SK-N-SH treated with all-trans-retinoic acid at 6 μM for 48 hours (cell line): ENCODE measurements at places on chromosomes 1 and 21.

DNA sequence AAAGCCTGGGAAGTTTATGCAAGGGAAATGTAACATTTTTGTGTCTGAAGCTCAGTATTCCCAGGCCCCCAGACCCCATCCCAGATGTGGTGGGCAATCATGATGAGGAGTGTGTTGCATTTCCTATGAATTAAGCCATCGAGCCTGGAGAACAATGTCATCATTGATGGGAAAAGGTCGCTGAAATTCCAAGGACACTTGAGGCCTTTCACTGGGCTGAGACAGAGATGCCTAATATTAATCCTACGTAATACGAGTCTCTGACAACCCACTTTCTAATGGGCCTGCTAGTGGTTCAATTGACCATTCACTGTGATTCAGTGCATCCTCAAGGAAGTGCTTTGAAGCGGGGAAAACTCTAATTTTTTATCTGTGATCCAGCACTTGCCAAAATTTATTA lies 291.6 kb downstream of the PLPP3 start:
- ATAC-seq: no peak

- peak; percentile 26 for ATAC-seq
Observed at GRCh38 chr1:16018749-16019643, 1.2 kb upstream of the HSPB7 start.

DNA sequence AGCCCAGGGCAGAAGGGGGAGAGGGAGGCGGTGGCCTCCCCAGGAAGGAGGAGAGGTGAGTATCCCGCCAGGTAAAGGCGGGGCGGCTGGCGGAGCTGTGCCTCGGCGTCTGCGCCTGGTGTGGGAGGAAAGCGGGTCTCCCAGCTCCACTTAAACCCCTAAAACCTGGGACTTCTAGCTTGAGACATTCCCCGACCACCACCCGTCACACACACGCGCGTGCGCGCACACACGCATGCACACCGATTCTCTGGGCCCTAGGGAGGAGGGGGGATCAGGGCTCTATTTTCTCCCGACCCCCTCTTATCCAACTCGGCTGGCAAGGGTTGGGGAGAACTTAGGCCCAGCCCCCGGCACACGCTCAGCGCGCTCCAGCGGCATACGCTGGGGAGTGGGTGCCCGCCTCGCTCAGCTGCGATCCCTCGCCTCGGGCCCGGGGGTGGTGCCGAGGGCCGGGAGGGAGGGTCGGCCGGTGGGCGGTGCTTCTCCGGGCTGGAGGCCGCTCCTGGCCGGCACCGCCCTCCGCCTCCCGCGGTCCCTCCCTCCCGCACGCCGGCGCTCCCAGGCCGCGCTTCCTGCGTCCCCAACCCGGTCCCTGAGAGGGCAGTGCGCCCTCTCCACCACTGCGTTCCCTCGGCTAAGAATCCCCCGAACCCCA lies at the start of gene TMEM51:
TSS of gene TMEM51 (plus strand) at position 564 of the 658 bp plus-strand sequence. CDS start 61,341 bp downstream, outside the sequence.
- peak; percentile 67 for ATAC-seq

GRCh38 chr1:193662030-193662429 lies 475.6 kb upstream of the B3GALT2 start:
- no peak for ATAC-seq

GRCh38 chr1:11406845-11407244 lies 72.1 kb upstream of the DISP3 start:
- no peak for ATAC-seq

DNA sequence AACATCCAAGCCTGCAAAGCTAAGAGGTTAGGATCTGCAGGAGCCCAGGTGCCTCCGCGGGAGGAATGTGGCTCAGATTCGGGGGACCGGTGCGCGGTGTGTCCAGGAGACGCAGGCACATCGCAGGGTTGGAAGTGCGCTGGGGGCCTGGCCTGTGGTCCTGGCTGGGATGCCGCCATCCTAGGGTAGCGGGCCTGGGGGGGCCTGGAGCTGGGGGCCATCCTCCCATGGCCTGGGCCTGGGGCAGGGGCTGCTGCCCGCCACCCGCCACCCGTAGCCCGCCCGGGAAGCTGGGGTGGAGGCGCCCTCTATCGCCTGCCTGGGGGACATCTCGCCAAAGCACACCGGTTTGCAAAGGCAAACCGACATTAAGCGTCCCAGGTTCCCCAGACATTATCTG lies 170.6 kb upstream of the ARHGEF16 start:
- ATAC-seq: peak; percentile 73

DNA sequence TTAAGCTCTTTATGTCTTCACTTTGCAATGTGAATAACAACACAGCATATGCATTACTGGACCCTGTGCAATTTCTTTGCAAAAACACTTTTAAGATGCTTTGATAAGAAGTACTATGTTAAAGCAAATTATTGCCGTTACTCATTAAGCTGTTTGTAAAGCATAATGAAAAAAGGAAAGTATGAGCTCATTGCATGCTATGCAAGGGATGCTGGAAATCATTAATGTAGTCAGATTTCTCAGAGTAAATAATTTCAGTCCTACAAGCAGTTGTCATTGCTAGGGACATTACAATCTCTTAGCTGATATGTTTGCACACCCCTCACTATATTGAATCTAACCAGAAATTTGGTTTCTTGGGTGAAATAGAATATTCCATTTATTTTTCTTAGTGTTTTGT lies 982.5 kb upstream of the ADGRL2 start:
- no peak for ATAC-seq

- peak; percentile 50 for ATAC-seq
Observed at GRCh38 chr1:172969611-172970010, 81.1 kb downstream of the TNFSF18 start.

DNA sequence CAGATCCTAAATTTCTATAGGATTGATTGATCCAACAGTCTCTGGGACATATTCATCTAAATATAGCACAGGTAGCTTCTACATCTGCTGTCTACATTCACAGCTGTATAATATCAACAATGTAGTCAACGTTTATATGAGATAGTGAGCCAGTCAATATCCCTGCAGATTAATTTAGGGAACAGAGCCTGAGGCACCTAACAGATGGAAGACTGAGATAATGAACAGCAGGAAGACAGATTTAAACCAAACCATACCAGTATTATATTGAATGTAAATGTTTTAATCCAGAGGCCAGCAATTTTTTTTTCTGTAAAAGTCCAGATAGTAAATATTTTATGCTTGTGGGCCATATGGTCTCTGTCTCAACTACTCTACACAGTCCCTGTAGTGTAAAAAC lies 2072.4 kb downstream of the MRPL39 start:
- no peak for ATAC-seq

- no peak for ATAC-seq
Observed at GRCh38 chr1:25173809-25174340, 58.4 kb downstream of the SYF2 start.

DNA sequence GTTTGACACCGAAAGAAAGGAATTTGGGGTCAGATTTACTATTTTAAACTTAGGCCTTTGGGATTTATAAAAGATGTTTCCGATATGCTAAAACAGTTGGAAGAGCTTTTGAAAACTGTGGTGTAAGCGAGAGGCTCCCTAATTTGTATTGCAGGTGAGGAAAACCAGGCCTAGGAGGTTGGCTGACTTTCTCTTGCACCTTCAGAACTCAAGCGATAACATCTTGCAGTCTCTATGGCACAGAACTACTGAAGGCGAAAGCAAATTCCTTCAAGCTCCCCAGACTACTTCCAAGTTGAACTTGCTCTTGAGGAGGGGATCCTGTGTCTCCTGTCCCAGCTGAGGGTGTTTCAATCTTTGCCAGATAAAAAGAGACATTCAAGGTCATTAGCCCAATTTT lies 685.7 kb downstream of the ADGRL2 start:
- ATAC-seq: no peak

- ATAC-seq: no peak
Observed at GRCh38 chr1:85219853-85220610, 19.2 kb upstream of the SYDE2 start.

DNA sequence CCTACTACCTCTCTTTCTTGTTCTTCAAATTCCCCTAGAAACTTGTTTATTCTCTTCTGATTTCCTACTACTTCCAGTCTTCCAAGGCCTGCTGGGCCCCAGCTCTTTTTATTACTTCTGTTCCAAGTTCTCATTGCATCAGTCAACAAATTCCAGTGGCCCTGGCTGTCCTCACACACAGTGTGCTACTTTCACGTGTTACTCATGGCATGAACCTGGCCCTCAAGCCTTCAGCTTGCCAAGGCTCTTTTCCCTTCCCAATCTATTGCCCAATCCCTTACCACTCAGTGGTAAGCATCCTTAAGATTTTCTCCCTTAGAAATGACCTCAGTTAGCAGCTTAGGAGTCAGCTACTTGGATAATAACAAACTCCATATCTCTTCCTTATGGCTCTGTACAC lies 613.5 kb downstream of the LMO4 start:
- ATAC-seq: no peak

DNA sequence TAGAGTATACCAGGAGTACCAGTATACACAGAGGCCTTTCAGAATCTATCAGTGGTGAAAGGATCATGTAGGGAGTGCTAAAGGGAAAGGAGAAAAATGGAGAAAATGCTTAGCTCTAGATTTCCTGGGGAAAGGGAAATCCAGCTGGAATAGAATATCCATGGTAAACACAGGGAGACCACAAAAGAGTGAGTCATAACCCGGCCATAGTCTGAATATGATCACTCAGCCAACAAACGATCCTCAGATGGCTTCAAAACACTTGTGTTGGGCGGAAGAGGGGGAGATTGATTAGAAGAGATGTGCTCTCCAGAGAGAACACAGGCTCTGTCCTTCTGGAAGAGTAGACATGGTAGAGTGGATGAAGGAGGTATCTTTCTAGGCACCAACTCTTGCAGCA lies 180.6 kb downstream of the PAPPA2 start:
- ATAC-seq: no peak

- no peak for ATAC-seq
Observed at GRCh38 chr21:33950431-33951079, 35.0 kb upstream of the ATP5PO start.

DNA sequence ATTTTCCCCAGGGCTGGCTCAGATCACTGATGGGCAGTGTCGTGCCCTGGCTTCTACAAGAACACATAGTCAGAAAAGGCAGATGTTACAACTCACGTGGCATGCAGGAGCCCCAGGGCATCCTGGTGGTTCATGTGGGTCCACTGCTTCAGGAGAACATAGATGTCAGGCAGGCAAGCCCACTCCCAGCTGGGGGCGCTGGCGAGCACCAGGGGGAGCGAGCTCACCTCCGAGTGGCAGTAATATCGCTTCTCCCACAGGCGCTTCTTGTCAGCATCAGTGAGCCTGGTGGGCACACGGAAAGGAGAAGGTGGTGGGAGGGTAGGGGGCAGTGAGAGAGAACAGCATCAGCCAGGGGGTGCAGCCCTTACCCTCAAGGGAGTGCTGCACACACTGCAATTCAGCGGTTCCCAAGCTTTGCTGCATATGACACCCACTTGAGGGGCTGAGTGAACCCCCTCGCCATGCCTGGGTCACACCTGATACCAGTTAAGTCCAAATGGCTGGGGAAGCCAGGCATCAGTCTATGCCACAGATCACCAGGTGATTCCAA lies 34.3 kb upstream of the PPP1R15B start:
- peak; percentile 71 for ATAC-seq

GRCh38 chr1:68969441-68969840 lies 472.6 kb upstream of the DEPDC1 start:
- no peak for ATAC-seq

- no peak for ATAC-seq
Observed at GRCh38 chr1:31397360-31398095, 15.5 kb upstream of the SERINC2 start.

DNA sequence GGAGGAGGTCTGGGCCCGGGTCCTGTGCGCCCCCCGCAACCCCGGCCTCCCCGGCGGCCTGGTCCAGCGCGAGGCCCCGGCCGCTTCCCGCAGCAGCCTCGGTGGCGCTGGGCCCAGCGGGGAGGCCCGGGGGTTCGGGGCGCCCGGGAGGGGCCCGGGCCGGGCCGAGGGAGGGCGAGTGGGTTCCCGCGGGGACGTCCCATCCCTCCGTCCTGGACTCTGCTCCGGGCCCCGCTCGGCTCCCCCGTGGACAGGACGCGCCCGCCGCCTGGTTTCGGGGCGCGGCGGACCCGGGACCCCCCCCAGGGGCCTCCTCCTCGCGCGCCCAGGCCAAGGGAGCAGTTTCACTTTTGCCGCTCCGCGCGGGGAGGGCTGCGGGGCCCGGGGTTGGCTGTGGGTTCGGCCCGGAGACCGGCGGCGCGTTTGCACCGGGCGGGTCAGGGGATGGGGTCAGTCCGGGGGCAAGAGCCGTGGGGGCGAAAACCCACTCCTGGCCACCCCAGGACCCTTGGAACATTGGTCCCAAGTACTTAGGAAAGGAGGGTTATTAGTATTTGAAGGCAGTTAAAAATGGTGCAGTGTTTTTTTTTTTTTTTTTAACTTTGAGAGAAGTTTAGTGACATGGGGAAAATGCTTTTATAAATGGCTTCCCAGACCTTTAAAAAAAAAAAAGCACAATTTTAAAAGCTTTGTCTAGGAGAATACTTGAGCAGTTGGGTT lies 677 bp downstream of the AGPAT3 start:
- ATAC-seq: peak; percentile 67

DNA sequence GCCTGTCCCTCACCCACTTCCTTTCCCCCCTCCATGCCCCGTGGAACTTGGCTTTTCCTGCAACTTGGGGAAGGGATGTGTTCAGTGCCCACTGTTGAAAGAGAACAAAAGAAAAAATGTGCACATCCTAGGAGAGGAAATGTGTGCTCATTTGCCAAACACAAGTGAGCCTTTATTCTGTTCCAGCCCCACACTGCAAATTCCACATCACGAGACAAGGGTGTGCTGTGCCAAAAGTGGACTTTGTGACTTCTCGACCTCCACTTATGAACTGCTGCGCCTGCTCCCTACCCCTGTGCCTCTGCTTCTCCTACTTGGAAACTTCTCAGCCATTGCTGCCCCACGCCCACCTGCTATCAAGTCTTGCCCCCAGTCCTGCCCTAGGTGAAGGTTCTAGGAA lies 97.0 kb upstream of the GRIK3 start:
- no peak for ATAC-seq

GRCh38 chr1:178621822-178622221 lies 103.2 kb upstream of the RALGPS2 start:
- ATAC-seq: no peak

GRCh38 chr1:159961636-159962035 lies 7.6 kb upstream of the SLAMF9 start:
- ATAC-seq: no peak

DNA sequence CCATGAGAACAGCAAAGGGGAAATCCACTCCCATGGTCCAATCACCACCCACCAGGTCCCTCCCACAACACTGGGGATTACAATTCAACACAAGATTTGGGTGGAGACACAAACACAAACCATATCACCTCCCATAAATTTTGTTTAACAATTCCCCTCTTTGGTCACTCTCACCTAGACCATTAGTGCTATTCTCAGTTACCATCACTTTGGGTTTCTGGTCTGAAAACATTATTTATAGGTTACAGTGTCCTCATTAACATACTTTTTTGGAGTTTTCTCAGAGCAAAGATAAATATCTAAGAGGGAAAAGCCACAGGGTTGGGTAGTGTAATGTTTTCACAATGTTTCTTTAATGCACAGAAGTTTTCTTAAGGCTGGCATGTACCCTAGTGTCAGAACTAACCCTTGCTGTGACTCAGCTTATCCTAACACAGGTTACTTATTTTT lies 47.7 kb upstream of the DNAH14 start:
- ATAC-seq: no peak

GRCh38 chr1:58574816-58575215 lies 2.2 kb downstream of the TACSTD2 start:
- ATAC-seq: no peak
